Spleen (tissue), 13 donors: ENCODE measurements at places on chromosomes 16 and 17. TPM values are rescaled to one million over a fixed set of nuclear protein-coding genes. Genes with fewer than 3 reads are reported as not detected.

GUCY2D gene
- polyA plus RNA-seq = 0.03 TPM

ATP6V0A1 gene
- polyA plus RNA-seq = 23.0 TPM

CSH1 gene
- polyA plus RNA-seq = not detected

CLEC3A gene
- not detected for polyA plus RNA-seq

DNA sequence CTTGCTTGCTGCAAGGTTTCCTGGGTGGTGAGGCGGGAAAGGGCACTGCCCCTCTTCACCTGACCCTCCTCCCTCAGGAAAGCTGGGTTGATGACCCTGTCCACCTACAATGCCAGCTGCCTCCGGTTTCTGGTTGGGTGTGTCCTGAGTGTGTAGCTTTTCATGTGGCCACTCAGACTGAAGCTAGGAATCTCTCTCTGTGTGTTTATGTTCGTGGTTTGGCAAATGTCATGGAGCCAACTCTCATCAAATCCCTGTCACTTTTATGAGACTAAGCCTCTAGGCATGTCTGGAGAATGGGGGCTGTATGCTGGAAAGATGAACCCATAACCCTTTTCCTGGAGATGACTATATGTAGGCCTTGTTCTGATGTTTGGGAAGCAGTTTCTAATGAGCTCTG, 17.1 kb downstream of the PLEKHG4 start:
- no peaks in the 10 kb centered on the region for H3K36me3 ChIP-seq
- no peak overlapping the region for H3K4me3 ChIP-seq
- H3K4me1 ChIP-seq = no peaks in the 10 kb centered on the region
- peak; percentile 35 for DNase-seq

DNA sequence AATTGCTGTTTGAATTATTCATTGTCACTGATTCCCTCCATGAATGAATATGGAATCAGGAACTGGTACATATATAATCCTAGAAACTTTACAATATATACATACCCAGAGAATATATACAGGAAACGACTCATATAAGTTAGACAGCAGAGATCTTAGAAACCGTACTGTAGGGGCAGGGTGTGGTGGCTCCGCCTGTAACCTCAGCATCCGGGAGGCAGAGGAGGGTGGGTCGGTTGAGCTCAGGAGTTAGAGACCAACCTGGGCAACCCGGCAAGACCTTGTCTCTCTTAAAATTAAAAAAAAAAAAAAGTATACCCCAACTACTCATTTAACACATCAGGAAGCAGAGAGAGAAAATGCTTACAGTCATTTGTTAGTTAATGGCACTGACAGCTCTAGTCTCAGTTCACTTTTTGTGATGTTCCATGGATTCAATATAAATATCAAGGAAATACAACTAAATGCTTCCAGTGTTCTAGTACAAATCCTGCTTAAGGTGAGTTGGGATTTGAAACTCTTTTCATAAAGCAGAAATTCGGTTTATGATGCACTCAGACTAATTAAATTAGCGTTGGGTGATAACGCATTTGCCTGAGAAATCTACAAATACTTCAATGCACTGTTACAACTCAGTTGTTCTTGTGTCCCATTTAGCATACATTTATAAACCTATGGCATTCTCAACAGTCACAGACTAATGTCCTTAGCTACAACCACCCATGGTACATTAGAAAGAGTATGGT, 5.6 kb downstream of the GLG1 start:
- no peaks in the 10 kb centered on the region for H3K27me3 ChIP-seq
- H3K27ac ChIP-seq = no peak overlapping the region
- peaks cover 81% of the 10 kb centered on the region for H3K4me1 ChIP-seq
- no peaks in the 10 kb centered on the region for H3K36me3 ChIP-seq
- DNase-seq = peak; percentile 77

GRCh38 chr16:14539156-14539555, 90.9 kb downstream of the PARN start:
- H3K4me3 ChIP-seq = no peak overlapping the region
- H3K36me3 ChIP-seq = peaks cover 8% of the 10 kb centered on the region
- no peaks in the 10 kb centered on the region for H3K27me3 ChIP-seq
- no peak overlapping the region for H3K27ac ChIP-seq
- H3K4me1 ChIP-seq = no peaks in the 10 kb centered on the region

- DNase-seq = no peak
- H3K4me3 ChIP-seq = no peak overlapping the region
- no peaks in the 10 kb centered on the region for H3K27me3 ChIP-seq
- H3K27ac ChIP-seq = no peak overlapping the region
- H3K4me1 ChIP-seq = no peaks in the 10 kb centered on the region
These were observed 12.4 kb upstream of the ZNF19 start for GRCh38 chr16:71501547-71501946.

DNA sequence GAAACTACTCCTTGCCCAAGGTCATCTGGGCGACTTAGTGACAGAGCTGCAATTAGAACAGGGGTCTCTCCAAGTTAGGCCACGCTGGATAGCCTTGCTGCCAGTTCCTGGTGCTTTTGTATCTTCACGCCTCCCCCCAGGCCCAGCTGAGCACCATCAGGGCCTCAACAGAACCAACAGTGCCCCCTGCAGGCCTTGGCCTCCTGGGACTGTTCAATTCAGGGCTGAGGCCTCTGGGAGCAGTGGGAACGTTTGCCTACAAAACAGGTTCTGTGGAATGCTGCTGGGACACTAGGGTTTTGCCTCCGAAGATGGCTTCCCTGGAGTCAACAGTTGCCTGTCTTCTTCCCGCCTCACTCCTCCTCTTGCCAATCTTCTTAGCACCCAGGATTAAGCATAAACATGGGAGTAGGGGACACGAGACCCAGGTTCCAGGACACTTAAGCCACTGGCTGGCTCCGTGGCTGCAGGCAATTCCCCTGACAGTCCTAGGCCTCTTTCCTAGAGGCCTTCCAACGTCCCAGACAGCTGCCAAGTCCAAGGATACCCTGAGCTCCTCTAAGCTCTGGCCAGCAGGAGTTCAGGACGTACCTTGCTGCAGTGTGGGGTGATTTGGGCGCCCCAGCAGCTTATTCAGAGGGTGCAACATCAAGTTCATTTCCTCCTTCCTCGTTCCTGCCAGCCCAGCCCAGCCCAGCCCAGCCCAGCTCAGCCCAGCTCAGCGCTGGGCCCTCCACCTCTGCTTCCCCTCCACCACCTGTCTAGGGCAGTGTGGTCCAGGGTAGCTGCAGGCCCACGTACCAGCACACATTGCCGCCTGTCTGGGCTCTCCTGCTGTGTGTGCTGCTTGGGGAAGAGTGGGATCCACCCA, 246.6 kb upstream of the RPL38 start:
- H3K27me3 ChIP-seq = peaks cover 8% of the 10 kb centered on the region
- no peak overlapping the region for H3K27ac ChIP-seq
- H3K36me3 ChIP-seq = no peaks in the 10 kb centered on the region
- peaks cover 6% of the 10 kb centered on the region for H3K4me1 ChIP-seq
- DNase-seq = peak; percentile 82

DNA sequence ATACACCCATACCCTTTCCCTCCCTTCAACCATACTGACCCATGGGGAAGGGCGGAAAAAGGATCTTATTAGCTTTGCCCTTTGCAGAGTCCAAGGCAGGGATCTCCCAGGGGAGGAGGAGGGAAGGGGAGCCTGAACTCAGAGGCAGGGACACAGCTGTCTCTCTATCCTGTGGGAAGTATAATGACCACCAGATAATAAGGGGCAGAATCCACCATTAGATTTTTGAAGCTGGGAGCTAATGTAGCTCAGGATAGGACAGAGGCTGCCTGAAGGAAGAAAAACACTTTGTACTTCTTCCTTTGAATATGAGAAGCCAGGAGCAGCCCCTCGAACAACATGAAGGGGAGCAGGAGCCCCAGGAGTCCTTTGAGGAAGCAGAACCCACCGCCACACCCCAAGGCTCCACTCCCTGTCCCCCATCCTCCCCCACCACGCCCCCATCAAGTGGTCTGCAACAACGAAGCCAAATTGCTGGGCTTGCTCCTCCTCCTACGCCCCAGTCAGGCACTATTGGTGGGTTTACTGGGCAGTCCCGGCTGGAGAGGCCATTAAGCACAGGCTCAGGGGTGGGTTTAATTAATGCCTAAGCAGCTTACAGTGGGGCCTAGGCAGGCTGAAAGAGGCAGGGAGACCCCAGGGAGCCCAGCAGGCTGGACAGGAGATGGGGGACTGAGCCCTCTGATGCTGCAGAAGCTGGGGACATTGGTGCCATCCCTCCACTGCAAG, 5.3 kb downstream of the MPP2 start:
- H3K27me3 ChIP-seq = peaks cover 68% of the 10 kb centered on the region
- DNase-seq = no peak
- H3K4me1 ChIP-seq = peaks cover 30% of the 10 kb centered on the region
- H3K36me3 ChIP-seq = no peaks in the 10 kb centered on the region
- no peak overlapping the region for H3K4me3 ChIP-seq
- H3K27ac ChIP-seq = no peak overlapping the region

DNA sequence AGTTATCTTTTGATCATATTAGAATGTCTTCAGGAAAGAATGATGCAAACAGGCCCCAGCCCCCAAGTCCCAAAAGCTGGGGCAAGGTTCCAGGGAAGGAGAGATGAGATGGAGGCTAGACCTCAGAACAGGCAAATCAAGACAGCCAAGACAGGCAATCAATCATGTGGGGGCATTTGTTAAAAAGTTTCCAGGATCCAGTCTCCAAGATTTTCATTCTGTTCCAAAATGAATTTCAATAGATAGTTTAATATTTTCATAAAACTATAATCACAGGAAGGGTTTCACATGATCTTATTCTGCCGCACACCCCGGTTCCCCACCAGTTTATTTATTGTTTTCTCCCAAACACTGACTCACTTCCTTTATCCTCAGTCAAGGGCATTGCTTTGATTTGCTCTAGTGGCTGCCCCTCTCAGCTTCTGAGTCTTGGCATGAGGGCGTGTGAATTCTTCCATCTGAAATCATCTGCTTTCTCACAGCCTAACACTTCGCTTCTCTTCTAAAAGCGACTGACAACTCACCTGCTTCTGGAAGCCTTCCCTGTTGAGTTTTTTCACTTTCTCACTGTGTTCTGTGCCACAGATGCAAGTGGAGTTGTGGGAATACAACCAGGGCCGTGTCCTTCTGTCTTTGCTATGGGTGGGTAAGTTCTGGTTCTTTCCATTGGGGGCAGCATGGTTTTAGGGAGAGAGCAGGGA, 12.2 kb upstream of the TERF2 start:
- no peak for DNase-seq
- peaks cover 8% of the 10 kb centered on the region for H3K4me1 ChIP-seq
- H3K4me3 ChIP-seq = no peak overlapping the region
- no peaks in the 10 kb centered on the region for H3K27me3 ChIP-seq
- H3K36me3 ChIP-seq = no peaks in the 10 kb centered on the region
- peak overlapping the region; percentile 72 for H3K27ac ChIP-seq
